ENCODE measurements at places on chromosomes 12 and 14.
A peak's percentile ranks its signal among the peaks of the same experiment; 100 is the strongest.

- no peak for DNase-seq
Observed at GRCh38 chr12:96780330-96780729, 126.7 kb upstream of the NEDD1 start.

- no peak for DNase-seq
Observed at GRCh38 chr14:95392841-95393240, 73.1 kb upstream of the CLMN start.

DNA sequence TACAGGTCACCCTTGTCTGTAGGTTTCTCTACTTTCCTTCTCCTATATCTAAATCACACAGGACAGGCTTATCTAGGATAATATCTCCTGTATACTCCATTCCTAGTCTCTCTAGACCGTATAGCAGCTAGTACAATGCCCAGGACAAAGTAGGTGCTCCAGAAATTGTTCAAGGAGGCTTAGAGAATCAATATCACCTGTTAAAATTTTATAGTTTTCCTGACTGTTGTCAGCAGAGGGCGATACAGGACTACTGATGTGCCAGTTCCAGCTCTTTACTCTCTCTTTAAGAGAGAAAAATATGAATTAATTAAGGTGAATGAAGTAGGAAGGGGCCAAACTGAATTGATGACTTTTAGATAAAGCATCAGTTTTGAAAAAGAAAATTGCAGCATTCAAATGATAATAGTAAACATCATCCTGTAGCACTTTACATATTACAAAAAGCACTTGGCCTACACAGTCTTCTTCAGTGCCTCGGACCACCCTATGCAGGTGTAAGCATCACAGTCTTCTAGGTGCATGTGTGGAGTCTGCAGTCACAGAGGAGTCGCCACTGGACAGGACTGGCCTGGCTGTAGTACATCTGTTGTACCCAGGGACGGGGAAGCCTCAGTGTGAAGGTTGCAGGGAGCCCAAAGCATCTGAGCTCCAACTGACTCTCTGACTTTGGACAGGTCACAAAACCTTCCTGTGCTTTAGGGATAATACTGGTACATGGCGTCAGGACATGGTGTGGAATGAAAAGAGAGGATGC lies 61.9 kb upstream of the MAX start:
- DNase-seq = peak; percentile 75

GRCh38 chr14:87811246-87811645 lies 181.7 kb downstream of the GALC start:
- no peak for DNase-seq

GRCh38 chr14:68507544-68508081 lies 285.3 kb downstream of the ZFP36L1 start:
- DNase-seq = no peak

GRCh38 chr12:27572486-27573255 lies 48.7 kb downstream of the PPFIBP1 start:
- peak; percentile 76 for DNase-seq

DNA sequence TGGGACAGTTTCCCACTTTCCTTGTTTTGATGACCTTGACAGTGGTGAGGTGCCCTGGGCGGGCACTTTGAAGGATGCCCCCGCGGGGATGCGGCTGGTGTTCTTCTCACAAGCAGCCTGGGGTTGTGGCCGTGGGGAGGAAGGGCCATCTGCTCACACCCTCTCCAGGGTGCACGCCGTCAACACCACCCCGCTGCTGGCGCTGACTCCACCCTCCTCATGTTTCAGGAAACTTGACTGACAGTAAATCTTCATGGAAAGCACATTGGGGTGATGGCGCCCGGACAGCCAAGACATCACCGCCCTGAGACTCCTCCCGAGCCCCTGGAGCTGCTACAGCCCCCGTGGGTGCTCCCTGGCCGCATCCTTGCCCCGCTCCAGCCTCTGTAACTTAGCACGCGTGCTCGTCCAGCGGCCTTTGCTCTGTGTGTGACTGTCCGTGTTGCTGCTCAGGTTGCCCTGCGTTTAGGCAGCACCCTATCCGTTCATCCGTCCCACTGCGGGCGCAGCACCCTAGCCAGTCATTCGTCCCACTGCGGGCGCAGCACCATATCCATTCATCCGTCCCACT lies 150.2 kb upstream of the C14orf180 start:
- DNase-seq = no peak

DNA sequence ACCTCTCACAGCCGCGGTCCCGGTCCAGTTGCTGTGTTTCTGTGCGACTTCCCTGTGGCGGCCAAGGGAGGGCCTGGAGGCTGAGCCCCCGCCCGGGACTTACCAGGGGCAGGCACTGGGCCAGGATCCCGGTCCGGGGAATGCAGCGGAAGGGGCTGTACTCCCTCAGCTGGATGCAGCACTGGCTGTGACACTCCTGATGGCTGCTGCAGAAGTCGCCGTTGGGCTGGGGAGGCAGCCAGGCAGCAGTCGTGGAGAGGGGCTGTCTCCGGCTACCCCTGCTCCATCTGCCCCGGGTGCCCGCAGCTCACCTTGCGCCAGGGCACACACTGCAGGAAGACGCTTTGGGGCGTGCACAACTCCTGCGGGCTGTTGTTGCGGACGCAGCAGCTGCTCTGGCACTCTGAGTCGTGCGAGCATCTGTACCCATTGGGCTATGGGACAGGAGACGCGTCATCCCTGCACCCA lies 6.2 kb downstream of the LRCOL1 start:
- DNase-seq = no peak

- DNase-seq = no peak
Observed at GRCh38 chr14:30243207-30243606, 315.6 kb upstream of the PRKD1 start.

DNA sequence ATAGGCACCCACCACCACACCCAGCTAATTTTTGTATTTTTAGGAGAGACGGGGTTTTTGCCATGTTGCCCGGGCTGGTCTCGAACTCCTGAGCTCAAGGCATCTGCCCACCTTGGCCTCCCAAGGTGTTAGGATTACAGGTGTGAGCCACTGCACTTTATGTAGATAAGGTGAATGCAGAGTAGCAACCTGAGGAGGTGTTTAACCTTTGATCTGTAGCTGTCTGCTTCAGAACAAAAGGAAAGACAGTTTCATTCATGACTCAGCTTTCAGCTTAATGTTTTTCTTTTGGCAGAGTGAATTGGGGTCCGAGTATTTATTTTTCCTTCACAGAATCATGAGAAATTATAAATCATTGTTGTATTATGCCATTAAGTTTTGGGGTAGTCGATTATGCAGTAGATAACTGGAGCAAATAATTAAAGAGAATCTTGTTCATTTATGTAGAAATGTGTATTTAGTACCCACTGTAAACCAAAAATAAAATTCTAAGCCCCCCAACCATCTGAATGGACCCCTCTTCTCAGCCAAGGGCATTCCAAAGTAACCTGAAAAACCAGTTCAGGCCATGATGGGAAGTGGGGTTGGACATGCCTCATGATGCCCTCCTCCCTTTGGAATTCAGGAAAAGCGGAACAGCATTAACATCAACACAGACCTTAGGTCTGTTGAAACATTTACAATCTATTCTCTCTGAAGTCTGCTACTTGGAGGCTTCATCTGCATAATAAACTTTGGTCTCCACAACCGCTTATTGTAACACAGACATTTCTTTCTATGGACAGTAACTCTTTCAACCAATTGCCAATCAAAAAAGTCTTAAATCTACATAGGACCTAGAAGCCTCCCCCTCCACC lies 10.7 kb upstream of the STX2 start:
- no peak for DNase-seq

DNA sequence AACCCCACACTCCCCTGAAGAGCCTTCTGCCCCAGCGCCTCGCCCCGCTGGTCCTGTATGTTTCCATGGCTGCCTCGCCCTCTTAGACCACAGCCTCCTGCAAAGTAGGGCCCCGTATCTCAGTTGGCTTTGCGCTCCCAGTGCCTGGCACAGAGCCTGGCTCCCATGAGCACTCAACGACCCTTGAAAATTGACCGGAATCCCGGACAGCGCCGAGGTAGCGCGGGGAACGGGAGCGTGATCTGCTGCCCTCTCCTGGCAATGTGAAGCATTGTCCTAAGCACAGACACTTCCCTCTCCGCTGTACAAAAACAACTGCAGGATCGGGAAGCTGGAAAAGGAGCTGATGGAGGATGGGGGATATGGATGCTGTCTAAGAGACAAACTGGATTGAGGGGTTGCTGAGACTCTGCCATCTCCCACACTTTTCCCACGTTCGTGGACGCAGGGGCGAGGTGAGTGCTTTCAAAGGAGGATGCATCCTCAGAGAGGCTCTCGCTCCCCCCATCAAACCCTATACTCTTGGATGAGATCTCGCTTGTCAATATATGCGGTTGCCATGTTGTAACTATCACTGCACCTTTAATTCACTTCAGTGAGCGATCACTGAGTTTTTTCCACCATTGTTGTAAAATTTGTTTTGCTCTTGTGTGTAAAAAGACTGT lies 10.7 kb upstream of the FKBP4 start:
- peak; percentile 58 for DNase-seq

DNA sequence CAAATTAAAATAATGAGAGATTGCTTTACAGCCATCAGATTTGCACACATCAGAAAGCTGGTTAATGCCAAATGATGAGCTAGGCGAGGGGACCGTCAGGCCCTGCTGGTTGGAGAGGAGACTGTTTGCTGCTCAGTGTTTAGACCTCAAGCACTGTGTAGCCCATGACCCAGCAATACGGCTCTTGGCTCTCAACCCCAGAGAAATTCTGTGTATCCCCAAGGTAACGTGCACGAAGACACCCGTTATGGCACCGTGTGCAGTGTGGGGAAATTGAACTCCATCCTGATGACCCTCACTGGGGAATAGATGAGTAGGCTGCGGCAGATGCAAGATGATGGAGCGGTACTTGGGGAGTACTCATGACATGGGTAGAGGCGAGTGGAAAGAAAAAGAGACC lies 55.7 kb downstream of the EID3 start:
- no peak for DNase-seq

- no peak for DNase-seq
Observed at GRCh38 chr14:57864659-57865058, 1.2 kb downstream of the SLC35F4 start.

- no peak for DNase-seq
Observed at GRCh38 chr12:75455839-75456238, 24.7 kb upstream of the GLIPR1 start.

GRCh38 chr14:55914771-55915170 lies 203.4 kb upstream of the PELI2 start:
- peak; percentile 33 for DNase-seq

DNA sequence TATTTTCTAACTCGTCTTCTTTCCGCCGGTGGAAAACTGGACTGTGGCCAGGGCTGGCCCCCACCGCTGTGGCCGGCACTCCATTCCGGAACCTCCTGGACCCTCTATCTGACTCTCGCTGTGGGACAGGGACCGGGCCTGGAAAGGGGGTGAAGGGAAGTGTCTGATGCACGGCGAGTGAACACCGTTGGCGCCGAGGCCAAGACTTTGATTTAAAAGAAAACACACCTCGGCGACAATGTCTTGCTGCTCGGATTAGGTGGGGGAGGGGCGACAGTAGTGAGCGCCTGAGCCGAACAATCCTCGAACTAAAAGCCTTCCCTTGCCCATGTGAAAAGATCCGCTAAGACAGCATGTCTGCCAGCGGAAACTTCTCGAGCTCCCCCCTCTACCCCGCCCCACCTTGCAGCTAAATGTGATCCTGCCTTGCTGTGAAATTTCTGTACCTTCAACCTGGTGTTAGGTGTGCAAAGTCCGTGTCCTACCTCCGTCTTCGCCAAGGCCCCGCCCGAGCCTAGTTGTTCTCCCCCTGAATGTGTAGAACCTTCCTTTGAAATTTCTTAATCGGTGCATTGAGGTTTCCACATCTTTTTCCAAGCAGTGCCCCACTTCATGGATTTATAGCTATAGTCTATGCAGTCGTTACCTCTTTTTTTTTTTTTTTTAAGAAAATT lies 862 bp upstream of the HOTAIR start:
- no peak for DNase-seq

GRCh38 chr14:65239143-65239937 lies 137.0 kb upstream of the MAX start:
- peak; percentile 83 for DNase-seq

DNA sequence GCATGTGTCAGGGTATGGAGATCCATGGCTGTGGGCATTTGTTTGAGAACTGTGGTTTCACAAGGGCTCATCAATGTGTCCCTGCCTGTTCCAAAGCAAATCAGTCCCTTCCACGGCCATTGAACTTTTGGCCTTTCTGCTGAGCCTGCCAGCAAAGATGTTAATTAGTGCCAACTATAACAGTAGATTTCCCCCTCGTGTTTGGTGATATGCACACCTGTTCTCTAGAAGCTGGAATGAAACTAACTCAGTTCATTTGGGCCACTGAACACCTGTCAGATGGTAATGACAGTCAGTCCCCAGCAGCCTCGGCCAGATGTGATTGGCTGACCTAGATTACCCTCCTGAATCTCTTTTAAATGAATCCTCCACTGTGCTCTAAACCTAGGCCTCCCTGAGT lies 43.2 kb downstream of the IRAK3 start:
- DNase-seq = no peak

- no peak for DNase-seq
Observed at GRCh38 chr12:126747530-126748149, 1519.3 kb upstream of the TMEM132C start.

DNA sequence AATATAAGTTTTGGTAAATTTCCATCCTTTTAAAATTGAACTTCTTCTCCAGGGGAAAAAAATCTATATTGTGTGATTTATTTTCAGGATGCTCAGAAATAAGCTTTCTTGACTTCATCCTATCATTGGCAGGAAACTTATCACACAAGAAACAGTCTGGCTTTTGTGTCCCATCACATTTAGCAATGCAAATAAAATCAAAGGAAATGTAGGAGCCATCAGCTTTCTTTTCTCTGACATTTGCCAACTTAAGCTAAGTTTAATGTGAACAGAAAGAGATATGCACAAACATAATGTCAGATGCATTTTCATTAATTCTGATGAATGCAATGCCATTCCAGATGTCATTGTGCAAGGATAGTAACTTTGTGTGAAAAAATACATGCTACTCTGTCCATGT lies 56.6 kb downstream of the LIN7A start:
- DNase-seq = no peak

- peak; percentile 60 for DNase-seq
Observed at GRCh38 chr12:124321040-124321481, 26.2 kb downstream of the RFLNA start.

DNA sequence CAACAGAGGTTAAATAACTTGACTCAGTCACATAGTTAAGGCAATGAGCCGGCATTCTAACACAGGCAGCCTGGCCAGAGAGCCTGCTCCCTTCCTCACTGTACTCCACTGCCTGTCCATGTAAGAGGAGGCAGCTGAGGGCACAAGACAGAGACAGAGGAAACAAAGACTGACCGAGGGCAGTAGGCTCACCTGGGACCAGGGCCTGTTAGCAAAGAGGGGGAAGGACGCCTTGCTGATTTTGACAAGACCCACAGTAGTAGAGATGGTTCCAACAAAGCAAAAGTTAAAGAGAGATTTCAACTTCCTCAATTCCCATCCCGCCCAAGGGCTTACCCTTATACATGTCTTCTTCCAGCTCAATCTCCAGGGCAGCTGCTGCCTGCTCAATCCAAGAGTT lies 26.5 kb downstream of the OTUB2 start:
- no peak for DNase-seq

DNA sequence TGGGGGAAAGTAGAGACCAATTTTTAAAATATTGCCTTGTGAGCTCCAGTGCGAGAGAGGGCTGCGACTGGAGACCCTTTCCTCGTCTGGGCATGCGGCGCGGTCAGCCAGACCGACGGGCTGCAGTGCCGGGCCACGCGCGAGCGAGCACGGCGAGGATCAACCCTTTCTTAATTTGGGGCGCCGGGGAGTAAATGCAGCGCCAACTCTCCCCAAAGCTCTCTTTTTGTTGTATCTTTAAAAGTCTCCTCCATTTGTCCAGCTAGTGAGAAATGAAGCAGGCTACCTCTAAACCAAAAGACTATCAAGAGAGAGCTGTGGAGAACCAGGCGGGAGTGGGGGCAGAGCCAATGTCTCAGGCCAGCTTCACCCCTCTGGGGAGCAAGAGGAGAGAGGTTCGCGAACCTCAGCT lies 1.4 kb downstream of the SIX1 start:
- DNase-seq = no peak
